DMS79 treated with DMSO at 0.1 percent for 48 hours (cell line): ENCODE measurements at places on chromosomes 2 and 18.

GRCh38 chr2:101112772-101113157, 38.4 kb downstream of the TBC1D8 start:
- DNase-seq = peak; percentile 32

DNA sequence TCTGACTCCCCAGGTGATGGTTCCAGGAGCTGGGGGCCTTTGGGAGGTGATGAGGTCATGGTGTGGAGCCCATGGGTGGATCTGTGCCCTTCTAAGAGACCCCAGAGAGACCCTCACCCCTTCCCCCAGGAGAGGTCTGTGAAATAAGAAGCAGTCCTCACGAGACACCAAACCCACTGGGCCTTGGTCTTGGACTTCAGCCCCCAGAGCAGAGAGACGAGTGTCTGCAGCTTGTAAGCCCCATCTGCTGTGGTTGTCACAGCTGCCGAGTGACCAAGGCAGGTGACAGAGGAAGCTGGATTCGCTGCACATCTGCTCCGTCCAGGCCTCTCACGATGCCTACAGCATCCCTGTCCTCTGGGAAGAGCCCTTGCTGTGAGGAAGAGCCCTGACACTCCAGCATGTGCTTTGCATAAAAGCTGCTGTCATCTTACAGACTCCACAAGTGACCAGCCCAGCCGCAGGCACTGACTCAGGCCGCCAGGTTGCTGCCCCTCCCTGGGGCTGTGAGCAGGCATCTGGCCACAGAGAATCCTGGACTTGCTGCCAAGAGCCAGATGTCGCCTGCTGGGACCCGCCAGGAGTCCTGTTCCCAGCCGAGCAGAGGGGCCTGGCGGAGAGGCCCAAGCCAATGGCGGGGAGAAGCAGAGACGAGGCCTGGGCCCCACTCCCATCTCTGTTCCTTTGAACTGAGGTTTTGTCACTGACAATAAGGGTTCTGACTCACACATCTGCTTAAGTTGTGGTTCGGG, 150.8 kb downstream of the PXDN start:
- DNase-seq = peak; percentile 83

GRCh38 chr2:1685957-1686783, 58.1 kb downstream of the PXDN start:
- DNase-seq = no peak

DNA sequence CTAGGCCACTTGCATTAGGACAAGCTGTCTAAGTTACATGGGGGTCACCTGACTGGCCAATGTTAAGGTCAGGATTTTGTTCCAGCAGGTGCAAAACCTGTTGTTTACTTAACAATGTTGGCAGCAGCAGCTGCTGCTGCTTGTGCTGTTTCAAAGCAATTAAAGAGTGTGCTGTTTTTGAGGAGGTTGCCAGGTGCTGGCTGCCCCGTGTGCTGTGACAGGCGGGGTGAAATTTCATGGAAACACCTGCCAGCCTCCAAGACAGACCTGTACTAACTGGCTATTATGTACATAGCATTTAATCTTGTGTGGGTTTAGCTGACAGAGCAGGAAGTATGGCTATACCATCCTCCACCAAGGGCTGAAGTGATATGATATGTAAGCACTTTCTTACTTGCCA, 224.9 kb downstream of the ASXL3 start:
- peak; percentile 95 for DNase-seq

- no peak for DNase-seq
Measured at GRCh38 chr2:104432401-104432800, 421.5 kb upstream of the POU3F3 start.

DNA sequence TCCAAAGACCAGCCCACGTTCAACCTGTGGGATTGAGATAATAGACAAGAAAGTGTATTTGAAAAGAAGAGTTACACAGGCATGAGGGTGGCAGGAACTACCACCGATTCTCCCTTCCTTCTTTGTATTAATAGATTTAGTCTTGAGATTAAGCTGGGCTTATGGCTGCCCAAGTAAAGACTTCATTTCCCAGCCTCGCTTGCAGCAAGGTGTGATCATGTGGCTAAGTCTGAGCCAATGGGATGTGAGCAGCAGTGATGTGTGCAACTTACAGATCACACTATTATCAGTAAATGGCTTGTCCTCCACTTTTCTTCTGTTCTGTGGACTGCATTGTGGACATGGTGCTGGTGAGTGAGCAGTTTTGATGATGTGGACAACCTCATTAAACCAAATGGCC, 101.7 kb downstream of the POLR1A start:
- DNase-seq = no peak

DNA sequence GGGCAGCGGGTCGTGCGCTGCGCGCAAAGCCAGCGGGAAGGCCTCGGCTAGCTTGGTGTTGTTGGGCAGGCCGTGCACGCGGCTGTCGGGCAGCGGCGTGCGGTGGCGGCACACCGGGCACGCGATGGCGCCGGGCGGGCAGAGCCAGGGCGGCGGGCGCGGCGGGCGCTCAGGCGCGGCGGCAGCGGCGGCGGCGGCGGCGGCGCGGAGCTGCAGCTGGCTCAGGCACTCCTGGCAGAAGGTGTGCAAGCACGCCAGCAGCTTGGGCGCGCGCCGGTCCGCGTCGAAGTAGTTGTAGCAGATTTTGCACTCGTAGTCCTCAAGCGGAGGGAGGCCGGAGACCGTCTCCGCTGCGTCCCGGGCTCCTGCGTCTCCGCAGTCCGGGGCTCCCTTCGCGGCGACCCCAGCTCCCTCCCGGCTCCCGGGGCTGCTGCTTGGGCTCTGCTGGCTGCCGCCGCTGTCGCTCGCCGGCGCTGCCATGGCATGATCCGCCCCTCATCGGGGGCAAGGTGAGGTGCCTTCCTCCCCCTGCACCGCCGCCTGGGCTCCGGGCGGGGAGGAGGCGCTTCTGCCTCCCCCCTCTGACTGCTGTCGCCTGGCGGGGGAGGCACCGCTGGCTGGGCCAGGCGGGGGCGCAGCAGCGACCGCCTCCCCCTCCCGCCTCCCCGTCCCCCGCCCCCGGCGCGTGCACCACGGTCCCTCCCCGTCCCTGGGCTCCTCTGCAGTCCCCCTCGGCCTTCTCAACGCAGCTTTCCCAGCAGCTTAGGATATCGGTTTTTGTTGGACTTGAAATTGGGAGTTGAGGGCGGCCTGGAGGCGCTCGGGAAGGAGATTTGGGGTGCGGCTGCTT, 21.0 kb upstream of the PAX3 start:
- DNase-seq = peak; percentile 10

GRCh38 chr2:30862054-30862651, 54.9 kb upstream of the CAPN13 start:
- DNase-seq = no peak

DNA sequence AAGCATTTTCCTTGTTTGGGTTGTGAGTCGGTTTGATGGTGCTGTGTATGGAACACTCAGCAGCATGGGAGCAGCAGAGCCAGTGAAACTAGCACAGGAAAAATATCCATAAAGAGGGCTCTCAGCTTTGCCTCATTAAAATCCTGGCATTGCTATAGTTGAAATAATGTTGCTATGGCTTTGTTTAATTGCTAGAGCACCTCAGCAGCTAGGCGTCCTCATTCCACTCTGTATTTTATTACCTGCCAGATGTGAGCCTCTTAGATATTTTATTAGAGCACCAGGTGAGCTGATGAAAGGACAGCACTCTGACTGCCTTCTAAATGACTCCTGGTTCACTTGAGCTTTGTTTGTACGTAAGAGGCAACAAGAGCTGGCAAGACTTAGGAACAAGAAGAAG, 232.4 kb downstream of the MTX2 start:
- peak; percentile 100 for DNase-seq

- no peak for DNase-seq
Measured at GRCh38 chr18:41462946-41463345, 492.1 kb upstream of the PIK3C3 start.

GRCh38 chr2:42929546-42930024, 137.2 kb upstream of the HAAO start:
- DNase-seq = no peak

DNA sequence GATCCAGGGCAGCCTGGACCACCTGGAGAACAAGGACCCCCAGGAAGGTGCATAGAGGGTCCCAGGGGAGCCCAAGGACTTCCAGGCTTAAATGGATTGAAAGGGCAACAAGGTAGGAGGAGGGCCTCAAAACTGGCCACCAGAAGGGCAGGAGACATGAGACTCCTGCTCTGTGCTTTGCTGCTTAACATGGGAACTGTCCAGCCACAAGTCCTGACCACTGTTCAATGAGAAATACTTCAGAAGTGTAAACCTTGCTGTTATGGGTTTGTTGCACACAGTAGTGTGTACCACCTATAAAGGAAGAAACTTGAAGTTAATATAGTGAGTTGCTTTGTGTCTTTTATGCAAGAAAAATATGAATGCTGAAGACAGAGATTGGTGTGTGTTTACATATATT, 44.2 kb upstream of the MFF start:
- DNase-seq = no peak

DNA sequence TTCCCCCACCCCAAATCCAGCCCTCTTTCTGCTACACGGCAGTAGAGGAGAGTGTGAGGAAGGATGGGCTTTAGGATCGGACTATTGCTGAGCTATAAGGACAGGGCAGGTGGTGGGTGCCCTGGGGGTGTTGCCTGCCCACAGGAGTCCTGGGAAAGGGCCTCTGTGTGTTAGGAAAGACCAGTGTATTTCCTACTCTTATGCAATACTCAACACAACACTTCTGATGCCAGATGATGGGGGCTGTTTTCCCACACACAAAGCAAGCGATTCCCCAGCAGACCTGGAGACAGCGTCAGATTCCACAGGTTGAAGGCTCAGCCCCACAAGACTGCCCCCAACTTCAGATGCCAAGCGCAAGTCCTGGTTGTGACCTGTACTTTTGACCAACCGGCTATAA, 91.0 kb upstream of the LCLAT1 start:
- DNase-seq = no peak

DNA sequence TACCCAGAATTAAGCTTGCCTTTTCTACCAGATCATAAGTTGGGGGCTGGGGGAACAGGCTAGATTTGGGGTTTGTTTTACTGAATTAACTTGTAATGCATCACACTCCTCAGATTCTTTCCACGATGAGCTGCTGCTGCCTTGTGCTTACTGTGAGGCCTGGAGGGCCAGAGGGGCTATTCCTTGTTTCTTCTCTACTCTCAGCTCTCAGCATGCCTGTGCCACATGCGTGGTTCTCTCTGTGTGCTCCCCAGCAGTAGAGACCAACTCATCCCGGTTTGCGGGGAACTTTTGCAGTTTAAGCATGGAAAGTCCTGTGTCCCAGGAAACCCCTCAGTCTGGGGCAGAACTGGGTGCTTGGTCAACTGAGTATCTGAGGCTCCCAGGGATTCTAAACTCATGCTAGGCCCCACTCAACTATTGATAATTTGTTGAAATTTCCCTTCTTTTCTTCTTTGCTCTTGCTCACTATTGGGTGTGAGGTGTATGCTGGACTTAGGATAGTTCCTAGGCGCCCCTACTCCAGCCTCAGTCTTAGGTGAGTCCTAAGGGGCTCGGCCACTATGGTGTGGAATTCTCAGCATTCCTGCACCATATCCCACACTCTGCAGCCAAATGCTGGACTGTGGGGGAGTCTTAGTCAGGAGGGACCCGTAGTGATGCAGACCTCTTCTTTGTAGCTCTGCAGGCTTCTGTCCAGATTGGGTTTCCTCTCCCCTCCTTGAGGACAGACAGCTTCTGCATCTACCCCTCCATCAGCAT, 63.1 kb downstream of the SRD5A2 start:
- DNase-seq = no peak

GRCh38 chr2:70580352-70580751, 26.7 kb upstream of the TGFA start:
- no peak for DNase-seq

GRCh38 chr2:14975381-14975780, 342.9 kb downstream of the LRATD1 start:
- no peak for DNase-seq

DNA sequence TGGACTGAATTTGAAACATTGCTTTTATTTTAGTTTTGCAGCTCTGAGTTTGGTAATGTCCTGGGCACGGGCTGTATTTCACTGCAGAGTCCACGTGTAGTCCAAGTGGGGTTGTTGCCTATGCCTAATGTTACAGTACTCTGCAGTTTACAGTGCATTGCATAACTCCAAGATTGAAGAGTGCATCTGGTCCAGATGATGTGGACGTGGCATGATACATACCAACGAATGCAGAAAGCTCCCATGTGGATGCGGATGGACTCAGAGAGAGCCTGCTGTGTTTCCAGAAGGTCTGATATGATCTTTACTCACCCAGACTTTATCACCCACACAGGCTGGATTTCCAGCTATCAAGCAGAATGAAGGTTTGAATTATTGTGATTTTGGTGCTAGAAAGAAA, 44.4 kb upstream of the CCDC68 start:
- DNase-seq = no peak

- DNase-seq = peak; percentile 17
Measured at GRCh38 chr2:158178646-158179045, 77.0 kb downstream of the UPP2 start.

GRCh38 chr2:32558492-32558891, 69.4 kb upstream of the TTC27 start:
- no peak for DNase-seq

GRCh38 chr18:55587418-55588110, 428 bp downstream of the TCF4 start:
- DNase-seq = peak; percentile 34

DNA sequence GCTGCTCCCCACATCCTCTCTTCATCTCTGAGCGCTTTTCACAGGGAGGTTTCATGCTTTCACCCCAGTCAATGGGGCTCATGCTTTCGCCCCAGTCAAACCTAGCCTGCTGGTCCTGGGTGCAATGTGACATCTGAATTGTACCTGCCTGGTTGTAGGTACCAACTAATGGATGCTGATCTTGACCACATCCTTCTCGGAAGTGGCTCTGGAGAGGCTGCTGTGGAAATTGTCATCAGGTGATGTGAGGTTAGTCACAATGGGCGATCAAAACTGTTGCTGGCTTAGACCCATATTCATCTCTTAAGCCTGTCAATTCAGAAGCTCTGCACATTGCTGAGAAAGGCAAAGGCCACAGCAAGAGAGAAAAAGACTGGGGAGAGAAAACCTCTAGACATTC, 32.7 kb upstream of the ALKAL2 start:
- DNase-seq = no peak

DNA sequence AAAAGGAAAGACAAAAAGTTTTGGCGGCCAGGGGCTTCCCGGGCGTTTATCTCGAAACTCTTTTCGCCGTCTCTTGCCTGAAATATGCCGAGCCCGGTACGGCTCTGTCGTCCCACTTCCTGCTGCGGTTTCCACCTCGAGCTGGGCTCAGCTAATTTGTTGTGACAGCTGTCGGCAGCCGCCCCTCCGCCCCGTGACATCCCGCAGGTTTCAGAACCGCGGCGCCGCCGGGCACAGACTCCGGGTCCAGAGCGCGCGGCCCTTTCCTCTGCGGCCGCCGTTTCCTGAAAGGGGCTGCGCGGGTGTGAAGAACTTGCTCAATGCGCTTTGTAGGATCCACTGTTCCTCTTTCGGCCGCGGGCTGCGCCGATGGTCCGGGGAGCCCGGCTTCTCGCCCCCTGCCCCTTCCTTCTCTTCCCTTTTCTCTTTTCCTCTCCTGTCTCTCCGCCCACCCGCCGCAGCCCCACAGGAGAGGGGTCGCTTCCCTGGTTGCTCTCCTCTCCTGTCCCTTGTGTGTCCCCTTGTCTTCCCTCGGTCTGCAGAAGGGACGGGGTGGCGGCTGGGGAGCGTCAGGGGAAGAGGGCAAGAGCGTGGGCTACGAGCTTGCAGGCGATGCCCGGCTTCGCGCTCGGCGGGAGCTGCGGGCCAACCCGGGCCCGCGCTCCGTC, 648 bp downstream of the ARID5A start:
- peak; percentile 18 for DNase-seq

- no peak for DNase-seq
Measured at GRCh38 chr18:212780-213179, 54.4 kb downstream of the USP14 start.
